Thymus (tissue), 14 donors: ENCODE measurements at places on chromosomes 12 and 14. TPM values are rescaled to one million over a fixed set of nuclear protein-coding genes. Genes with fewer than 3 reads are reported as not detected.

GRCh38 chr12:3201339-3202051 is 124.3 kb downstream of the TSPAN9 start:
- DNase-seq: no peak

GRCh38 chr12:131118371-131118770 is 164.7 kb downstream of the ADGRD1 start:
- DNase-seq: no peak

GRCh38 chr12:12011880-12012260 is 58.9 kb upstream of the BCL2L14 start:
- DNase-seq: no peak

DNA sequence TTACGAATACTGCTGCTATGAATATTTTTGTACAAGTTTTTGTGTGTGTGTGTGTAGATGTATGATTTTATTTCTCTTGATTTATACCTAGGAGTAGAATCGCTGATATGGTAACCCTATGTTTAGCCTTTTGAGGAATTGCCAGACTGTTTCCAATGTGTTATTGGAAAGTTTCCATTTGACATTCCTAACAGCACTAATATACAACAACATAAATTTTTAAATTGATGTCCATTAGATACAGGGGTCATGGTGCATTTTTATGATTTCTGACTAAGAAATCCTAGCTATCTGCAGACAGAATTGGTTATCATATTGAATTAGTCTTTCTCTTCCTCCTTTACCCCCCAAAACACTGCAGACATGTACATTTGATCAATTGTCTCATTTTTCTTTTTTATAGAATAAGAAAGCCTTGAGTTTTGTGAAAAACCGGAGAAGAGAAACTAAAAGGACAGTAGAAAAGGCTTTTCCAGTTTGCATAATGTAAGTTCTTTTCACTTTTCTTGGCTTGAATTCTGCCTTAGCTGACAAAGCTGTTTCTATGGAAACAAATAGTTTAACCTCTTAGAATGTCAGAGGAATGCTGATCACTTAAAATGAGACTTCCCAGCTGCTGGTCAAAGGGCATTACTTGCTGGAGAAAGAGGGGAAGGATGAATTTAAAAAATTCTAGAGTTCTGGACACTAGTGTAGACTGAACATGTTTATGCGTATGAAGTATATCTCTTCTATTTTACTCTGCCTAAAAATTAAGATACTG is 28.2 kb downstream of the PALS1 start:
- no peak for DNase-seq

The KERA gene
- polyA plus RNA-seq: 0.09 TPM

- no peak for DNase-seq
These were observed 5.5 kb upstream of the CELA1 start for GRCh38 chr12:51351913-51352532.

The MGAT4C gene
- polyA plus RNA-seq: 0.34 TPM

GRCh38 chr12:132282031-132282949 is 47.1 kb downstream of the GALNT9 start:
- DNase-seq: no peak

GRCh38 chr12:26282339-26282940 is 87.1 kb downstream of the SSPN start:
- no peak for DNase-seq

GRCh38 chr12:105748806-105749600 is 389.8 kb downstream of the NUAK1 start:
- no peak for DNase-seq

DNA sequence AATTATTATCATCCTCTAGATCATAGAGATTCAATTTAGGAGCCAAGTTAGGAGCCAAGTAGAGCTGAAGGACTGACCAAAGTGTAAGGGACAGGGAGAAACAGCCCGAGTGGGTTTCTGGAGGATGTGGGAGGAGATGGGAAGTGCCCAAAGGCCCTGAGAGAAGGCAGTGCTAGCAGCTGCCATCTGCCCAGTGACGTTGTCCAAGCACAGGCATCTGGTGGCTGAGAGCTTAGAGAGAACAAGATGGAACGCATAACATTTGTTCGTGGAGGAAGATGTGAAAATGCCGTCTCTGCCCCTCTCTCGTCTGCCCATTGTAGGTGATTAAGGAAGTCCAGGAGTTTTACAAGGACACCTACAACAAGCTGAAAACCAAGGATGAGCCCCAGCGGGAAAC is 34.7 kb downstream of the CD9 start:
- DNase-seq: no peak

The PTGER2 gene
- polyA plus RNA-seq: 1.4 TPM

The SLC5A8 gene
- polyA plus RNA-seq: 0.55 TPM

DNA sequence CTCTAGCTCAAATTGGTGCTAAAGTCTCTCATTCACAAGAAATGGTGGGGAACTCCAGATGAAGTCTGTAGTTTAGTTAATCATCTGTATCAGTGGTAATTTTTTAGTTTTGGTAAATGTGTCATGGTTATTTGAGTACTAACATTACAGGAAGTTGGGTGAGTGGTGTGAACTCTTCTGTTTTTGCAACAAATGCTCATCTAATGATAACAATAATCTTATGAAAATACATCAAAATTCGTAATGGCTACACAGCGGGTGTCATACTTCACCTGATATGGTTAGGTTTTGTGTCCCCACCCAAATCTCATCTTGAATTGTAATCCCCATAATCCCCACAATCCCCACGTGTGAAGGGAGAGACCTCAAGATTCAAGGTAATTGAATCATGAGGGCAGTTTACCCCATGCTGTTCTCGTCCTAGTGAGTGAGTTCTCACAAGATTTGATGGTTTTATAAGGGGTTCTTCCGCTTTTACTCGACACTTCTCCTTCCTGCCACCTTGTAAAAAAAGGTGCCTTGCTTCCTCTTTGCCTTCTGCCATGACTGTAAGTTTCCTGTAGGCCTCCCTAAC is 209.3 kb upstream of the FOXN3 start:
- DNase-seq: no peak

The RHEBL1 gene
- polyA plus RNA-seq: 1.6 TPM

The NUAK1 gene
- polyA plus RNA-seq: 4.3 TPM

The SLC25A21 gene
- 0.46 TPM for polyA plus RNA-seq

- no peak for DNase-seq
These were observed 575 bp downstream of the L2HGDH start for GRCh38 chr14:50311337-50311971.

The SPTB gene
- 1.1 TPM for polyA plus RNA-seq

DNA sequence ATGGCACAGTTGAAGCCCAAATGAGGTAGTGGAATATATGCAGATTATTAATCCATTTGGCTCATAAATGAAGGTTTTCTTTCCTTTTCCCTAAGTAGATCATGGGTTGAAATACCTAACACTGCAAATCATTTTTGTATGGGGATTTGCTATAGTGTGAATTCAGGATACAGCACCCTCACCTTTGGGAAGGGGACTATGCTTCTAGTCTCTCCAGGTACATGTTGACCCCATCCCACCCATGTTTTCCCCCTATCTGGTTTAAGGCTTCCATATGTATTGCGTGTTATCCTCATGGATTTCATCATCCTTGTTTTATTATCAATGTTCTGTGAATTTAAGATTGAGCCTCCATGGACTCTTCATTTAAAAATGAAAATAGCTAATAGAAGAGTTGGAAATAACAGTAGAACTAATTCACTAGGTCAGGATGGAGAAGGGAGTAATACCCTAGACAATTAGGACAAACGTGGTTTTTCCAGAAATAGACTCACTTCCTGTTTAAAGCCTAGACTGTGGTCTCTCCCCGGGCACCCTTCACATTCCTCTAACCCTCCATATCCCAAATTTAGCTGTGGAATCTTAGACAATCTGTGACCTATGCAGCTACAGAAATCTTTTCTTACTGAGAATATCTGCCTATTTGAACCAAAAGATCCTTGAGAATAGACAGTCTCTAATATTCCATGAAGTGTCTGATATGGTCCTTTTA is 56.5 kb downstream of the DAD1 start:
- DNase-seq: no peak

The FZD10 gene
- 0.37 TPM for polyA plus RNA-seq

The VRTN gene
- 0.02 TPM for polyA plus RNA-seq
